ENCODE measurements at places on chromosomes 4 and X.

DNA sequence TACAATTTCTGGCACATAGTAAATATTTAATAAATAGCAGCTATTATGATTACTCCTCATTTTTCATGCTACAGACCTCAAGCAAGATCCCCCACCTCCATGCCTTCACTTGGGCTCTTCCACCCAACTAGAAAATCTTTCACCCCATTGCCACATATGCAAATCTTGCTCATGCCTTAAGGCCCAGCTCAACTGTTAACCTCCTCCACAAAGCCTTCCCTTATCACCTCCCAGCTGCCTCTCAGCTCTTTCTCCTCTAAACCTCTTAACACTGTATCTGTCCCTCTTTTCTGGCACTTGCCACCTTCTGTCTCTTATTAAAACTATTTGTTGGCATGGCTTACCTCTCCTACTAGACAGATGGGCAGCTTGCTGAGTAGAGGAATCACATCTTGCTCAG, 51.5 kb downstream of the PJA1 start:
- no peak for DNase-seq

DNA sequence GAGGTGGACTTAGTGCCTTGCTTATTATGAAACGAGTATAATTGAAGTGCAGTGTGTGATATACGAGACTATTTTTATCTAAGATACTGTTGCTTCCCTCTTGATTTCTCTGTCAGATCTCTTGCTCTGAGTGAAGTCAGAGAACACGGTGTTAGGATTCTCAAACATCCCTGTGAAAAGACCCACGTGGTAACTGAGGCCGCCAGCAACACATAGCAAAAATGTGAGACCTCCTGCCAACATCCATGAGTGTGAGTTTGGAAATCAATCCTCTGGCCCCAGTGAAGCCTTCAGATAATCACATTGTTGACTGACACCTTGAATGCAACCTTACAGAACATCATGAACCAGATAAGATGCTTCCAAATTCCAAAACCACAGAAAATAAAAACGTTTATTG, 954.4 kb downstream of the FAT4 start:
- DNase-seq: no peak

DNA sequence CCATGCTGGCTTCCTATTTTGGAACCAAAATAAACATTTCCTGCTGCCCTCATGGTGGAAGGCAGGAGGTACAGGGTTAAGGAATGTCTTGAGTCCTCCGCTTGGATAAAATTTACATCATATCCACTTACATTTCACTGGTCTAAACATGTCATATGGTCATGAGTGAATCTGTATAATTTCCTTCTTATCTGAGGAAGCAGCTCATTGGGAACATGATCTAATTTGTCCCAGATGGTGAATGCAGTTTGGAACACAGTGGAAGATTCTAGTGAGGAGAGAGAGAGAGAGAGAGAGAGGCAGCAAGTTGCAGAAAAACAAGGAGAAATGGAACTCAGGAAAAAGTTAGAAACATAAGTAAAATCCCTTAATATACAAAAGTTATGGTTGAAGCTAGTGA, 46.8 kb downstream of the MXRA5 start:
- no peak for DNase-seq

GRCh38 chr4:68954126-68954525, 2.5 kb upstream of the UGT2A3 start:
- DNase-seq: no peak

DNA sequence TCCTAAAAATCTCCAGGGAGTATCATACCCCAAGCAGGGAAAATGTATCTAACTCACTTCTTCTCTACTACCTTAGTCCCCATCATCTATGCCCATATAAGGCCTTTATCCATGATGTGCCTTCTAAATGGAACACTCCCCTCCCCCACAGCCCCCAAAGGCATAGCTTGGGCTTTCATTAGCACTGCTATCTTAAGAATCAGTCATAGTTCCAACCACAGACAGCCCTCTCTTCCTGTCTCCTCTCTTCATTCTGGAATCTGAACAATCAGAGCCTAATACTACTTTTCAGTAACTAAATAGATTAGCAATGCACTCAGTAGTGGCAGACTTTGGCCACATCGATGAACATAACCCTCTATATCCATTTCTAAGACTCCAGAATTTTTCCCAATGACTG, 313.2 kb upstream of the DKK2 start:
- DNase-seq: no peak

GRCh38 chr4:110467400-110467799, 8.6 kb upstream of the ENPEP start:
- DNase-seq: no peak

- no peak for DNase-seq
Observed at GRCh38 chr4:183863155-183863825, 41.8 kb upstream of the STOX2 start.

- DNase-seq: no peak
Observed at GRCh38 chr4:152415980-152416379, 119.9 kb downstream of the FBXW7 start.

DNA sequence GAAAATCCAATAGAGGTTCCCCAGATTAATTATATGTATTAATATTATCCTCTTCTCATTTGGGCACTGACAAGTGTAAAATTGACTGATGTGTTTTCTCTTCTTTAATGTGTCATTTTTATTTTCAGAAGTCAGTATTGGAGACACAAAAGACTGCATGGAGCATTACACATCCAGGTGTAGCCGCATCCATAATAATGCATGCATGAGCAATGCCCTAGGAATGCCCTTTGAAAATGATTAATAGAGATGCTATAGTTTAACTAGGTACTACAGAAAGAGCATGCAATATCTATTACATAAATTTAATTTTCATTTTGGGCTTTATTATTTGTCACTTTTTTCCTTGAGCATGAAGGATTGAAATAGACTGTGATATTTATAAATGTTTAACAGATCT, 509.9 kb downstream of the SPOCK3 start:
- no peak for DNase-seq

DNA sequence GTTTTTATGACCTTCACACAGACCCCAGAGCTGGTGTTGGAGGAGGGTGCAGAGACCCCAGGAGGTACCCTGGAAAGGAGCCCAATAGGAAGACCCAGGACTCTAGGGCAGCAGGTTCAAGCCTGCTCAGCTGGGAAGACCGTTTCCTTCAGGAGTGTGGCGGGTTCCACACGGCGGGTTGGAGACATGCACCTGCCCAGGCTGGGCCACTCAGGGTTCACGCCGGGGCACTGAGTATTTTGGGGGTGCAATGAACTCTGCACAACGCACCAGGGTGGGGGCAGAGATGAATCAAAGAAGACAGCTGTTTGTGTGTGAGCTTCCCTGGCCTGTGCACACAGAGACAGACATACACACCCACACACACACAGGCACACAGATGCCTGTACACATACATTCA, 52.5 kb upstream of the PPP2R3B start:
- DNase-seq: no peak

DNA sequence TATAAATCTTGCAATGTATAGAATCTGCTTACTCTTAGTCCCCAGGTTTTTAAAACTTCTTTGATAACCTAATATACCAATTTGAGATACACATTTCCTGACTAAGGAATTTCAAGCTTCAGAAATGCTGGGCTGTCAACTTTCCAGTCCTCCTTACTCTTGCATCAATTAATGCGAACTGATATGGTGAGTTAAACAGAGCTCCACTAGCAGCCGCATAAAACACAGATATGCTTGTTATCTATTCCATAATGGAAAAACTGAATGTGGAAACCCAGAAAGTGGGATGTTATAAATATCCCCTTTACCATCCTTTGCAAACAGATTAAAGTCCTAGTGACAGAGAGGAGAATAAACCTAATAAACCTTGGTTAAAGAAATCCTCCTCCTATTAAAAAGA, 1913.7 kb downstream of the STIM2 start:
- DNase-seq: no peak

GRCh38 chr4:179116581-179116980, 1674.3 kb upstream of the AGA start:
- no peak for DNase-seq

DNA sequence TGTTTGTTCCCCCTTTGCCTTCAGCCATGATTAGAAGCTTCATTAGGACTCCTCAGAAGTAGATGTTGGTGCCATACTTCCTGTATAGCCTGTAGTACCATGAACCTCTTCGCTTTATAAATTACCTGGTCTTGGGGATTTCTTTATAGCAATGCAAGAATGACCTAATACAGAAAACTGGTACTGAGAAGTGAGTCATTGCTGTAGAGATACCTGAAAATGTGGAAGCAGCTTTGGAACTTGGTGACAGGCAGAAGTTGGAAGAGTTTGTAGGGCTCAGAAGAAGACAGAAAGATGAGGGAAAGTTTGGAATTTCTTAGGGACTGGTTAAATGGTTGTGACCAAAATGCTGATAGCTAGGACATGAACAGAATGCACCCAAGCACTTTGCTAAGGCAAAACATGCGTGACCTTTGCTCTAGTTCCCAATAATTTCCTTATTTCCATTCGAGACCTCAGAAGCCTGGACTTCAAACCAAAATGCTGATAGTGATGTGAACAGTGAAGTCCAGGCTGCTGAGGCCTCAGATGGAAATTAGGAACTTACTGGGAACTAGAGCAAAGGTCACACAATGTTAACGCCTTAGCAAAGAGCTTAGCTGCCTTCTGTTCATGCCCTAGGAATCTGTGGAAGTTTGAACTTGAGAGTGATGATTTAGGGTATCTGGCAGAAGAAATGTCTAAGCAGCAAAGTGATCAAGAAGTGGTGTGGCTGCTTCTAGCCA, 3.0 kb upstream of the USP46 start:
- DNase-seq: no peak

DNA sequence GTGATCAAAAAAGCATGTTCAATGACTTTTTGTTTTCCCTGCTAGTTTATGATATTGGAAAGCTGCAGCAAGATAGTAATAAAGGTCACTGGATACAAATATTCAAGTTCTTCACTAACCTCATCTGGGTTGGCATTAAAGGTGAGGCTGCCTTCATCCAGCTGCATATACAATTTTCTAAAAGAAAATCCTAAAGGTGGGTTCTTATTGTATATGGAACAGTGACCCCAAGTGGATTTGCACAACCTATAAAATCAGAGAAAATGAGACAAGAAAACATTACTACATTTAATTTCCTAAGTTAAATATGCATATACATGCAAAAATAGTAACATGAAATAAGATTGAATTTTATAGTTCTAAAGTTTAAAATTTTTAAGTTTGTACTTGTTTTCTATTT, 23.9 kb downstream of the FBXO8 start:
- no peak for DNase-seq

GRCh38 chr4:127634181-127634580, 1.4 kb downstream of the INTU start:
- no peak for DNase-seq

DNA sequence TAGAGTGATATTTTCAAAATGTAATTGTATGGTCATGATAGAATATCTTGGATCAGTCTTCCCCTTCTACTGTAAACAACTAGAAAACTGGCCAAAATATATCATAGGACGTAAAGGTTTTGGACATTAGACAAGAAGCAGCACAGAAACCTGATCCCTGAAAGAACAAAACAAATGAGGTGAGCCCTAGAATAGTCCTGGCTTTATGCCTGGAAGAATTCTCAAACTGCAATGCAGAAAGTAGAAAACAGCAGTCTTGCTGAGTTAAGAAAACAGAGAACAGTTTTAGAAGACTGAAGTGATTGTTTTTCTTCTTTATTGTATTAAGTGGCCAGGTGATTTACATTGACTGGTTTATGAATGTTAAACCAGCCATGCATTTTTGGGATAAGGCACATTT, 19.5 kb downstream of the NSUN7 start:
- no peak for DNase-seq

DNA sequence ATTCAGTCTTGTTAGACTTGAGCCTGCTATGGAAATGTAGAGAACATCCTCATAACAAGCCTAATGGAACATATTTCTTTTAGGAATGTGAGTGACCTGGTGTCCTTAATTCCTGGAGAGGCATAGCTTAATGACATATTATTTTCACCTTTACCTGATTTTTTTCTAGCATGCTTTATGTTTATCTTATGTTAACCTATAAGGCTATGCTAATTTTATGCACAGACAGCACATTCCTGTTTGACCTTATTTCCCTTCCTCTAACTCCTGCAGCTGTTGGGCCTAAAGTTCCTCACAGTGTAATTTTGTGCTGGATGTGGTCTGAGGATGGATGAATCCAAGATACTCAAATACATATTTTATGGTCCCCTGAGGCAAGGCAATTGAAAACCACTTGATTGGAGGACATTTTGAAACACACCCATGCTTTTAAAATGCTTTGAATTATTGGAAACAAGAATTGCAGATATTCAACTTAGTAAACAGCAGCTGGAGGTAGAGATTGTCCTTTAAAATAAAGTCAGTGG, 111.5 kb downstream of the LARP7 start:
- no peak for DNase-seq

- DNase-seq: no peak
Observed at GRCh38 chr4:158850371-158850770, 81.5 kb downstream of the FNIP2 start.

DNA sequence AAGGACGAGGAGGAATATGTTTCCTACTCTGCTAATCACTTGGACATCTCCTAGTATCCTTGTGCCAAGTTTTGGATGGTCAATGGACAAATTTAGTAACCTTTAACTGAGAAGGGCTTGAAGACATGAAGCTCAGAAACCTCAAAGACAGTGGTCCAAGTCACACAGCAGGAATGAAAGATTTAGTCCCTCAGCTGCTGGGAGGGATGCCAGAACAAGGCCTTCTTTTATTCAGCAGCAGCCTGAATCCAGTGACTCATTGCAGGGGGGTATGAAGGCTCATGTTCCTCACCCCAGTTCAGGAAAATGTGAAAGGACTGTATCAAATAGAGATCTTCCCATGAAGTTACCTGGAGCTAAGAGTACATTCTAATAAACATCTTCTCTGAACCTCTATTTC, 214.9 kb upstream of the UGT8 start:
- DNase-seq: no peak

DNA sequence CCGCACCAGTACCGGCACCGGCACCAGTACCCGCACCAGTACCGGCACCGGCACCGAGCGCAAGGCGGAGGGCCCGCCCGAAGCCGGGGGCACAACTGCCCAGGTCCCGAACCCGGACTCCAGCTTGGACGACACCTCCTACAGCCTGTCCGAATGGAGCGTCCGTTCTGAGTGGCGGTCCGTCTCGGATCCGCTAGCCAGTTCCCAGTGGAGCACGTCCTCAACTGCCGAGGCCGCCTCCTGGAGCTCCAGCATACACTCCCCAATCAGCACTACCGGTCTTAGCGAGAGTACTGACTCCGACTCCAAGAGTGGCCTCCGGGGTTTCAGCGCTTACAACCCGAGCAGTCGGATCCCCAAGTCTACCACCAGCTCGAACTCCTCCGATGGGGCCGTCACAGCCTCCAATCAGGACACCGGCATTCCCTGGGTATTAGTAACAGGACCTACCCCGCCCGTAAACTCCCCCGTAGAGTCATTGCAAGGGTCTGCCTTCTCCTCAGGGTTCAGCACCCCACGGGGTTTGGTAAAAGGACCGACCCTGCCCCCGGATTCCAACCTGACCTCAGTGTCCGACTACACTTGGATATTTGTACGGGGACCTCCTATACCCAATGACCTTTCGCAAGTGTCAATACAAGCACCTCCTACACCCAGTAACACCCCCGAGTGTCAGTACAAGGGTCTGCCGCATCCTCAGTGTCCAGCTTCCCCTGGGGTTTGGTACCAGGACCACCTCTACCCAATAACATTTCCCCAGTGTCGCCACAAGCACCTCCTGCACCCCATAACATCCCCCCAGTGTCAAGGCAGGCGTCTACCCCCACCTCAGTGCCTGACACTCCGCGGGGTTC, 721 bp upstream of the MAOA start:
- no peak for DNase-seq

Measured in activated CD4-positive, CD25-positive, alpha-beta regulatory T cell treated with anti-CD3 and anti-CD28 coated beads, Interleukin-2, amount 50 U/mL, for 16 hours (primary cell).